ENCODE measurements at places on chromosomes 6 and 20. TPM values are rescaled to one million over a fixed set of nuclear protein-coding genes. Genes with fewer than 3 reads are reported as not detected.
A peak's percentile ranks its signal among the peaks of the same experiment; 100 is the strongest.

The ANKEF1 gene
- 3.0 TPM for total RNA-seq

DNA sequence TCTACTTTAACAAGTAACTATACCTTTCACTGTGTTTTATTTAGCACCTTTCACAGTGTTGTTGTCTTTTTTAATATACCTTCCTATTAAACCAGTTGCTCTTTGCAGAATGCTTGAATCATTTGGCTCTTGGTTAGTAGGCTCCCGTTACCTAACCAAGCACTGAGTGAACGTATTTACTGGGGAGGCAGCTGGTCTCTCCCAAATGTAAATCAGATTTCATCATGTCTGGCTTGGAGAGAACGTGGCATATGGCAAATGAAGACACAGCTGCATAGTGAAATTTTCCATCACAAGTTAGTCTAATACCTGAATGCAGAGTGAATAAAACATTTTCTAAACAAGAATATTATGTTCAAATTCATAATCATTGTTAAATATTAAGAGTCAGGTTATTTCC is 12.4 kb downstream of the HTR1E start:
- no peaks in the 10 kb centered on the region for H3K27me3 ChIP-seq
- H3K36me3 ChIP-seq = no peaks in the 10 kb centered on the region
- no peak overlapping the region for H3K4me3 ChIP-seq
- no peaks in the 10 kb centered on the region for H3K4me1 ChIP-seq

DNA sequence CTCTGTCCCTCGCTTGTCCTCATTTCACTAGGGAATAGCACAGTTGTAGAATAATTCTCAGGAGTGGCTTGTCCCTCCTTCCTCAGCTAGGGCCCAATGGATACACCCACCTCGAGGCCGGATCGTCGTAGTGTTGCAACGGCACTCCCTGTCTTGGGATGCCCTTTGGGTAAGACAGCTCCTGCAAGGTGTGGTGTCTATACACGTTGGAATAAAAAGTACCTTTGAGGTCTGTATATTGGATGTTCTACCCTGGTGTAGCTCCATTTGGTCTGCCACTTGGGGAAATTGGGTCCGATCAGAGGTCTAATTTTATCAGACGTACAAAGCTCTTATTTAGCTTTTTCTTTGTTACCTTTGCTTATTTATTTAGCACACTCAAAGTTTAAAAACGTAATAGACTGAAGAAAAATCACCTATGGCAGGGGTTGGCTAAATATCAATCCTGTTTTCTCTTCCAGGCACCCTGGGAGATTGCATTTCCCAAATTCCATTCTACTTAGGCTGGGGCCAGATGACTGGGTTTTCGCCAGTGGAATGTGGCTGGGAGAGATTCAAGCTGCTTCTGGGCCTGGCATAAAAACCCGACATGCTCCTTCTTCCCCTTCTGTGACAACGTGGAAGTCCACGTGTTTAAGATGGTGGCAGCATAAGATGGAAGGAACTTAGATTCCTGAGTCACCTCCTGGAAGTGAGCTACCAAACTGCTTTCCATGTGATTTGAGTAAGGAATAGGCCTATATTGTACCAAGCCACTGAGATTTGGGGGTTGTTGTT is 82.3 kb upstream of the CD83 start:
- no peaks in the 10 kb centered on the region for H3K36me3 ChIP-seq
- no peak overlapping the region for H3K4me3 ChIP-seq
- no peak for DNase-seq
- H3K27me3 ChIP-seq = no peaks in the 10 kb centered on the region
- H3K27ac ChIP-seq = no peak overlapping the region

DNA sequence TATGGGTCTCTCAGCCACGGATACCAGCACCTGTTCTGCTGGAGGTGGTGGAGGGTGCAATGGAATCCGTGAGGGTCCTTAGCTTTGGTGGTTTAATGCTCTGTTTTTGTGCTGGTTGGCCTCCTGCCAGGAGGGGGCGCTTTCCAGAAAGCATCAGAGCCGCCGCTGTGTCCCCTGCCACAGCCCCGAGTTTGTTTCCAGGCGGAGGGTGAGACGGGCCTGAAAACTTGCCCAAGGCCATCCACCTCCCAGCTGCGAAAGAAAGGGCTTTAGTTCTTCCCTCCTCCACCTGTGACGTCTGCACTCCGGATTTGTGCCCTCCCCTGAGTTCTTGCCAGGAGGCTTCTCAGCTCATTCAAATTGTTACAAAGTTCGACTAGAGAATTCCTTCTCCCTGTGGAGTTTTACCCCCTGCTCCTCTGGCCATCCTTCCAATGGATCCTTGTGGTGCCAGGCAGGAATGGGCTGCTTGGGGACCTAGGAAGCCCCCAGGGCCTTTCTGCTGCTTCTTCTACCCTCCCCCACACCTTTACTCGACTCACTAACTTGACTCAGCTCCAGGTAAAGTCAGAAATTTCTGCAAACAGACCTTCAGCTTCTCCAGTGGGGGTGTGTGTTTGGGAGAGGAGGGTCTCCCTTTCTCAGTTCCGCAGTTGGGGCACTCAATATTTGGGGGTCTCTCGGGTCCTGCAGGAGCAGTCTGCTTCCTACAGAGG is 873.7 kb downstream of the KIF16B start:
- no peak overlapping the region for H3K4me3 ChIP-seq
- H3K36me3 ChIP-seq = no peaks in the 10 kb centered on the region
- no peaks in the 10 kb centered on the region for H3K4me1 ChIP-seq
- no peak for DNase-seq
- H3K27me3 ChIP-seq = no peaks in the 10 kb centered on the region

The DEF6 gene
- 116 TPM for total RNA-seq

GRCh38 chr6:150184850-150185731 is 42.2 kb downstream of the PPP1R14C start:
- H3K4me1 ChIP-seq = peaks cover 40% of the 10 kb centered on the region
- peak overlapping the region; percentile 53 for H3K27ac ChIP-seq
- no peaks in the 10 kb centered on the region for H3K36me3 ChIP-seq
- DNase-seq = peak; percentile 49

DNA sequence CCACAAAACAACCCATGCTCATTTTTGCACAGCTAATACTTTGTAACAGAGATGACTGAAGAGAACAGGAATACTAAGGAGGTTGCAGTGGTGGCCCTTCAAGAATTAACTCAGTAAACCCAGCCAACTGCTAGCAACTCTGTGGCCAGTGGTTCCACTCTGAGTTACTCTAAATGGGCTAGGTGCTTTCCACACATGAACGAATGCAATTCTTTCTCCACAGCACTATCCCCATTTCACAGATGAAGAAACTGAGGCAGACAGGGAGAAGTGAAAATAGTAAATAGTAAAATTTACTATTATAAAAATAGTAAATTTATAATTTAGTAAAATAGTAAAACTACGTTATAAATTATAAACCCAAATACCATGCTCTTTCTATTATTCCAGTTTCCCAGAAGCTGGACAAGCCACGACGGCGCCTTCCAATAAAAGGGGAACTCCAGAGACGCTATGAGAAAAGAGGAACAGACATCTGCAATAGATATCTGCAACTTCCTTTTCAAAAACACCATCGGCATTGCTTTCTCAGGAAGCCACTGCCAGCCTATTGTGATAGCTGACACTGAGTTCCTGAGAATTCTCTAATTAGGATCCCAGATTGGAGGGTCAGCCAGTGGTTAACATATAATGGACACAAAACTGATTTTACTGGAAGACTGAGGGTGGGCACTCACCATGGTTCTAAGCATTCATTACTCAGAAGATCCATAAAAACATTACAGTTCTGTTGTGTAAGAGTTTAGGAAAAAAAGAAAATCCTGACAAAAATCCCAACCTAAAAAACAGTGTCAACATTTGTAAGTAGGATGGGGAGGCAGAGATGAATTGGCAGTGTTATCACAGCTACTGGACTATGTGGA is 16.2 kb downstream of the FKBP1A start:
- no peaks in the 10 kb centered on the region for H3K27me3 ChIP-seq
- H3K4me1 ChIP-seq = peaks cover 37% of the 10 kb centered on the region
- H3K27ac ChIP-seq = peak overlapping the region; percentile 65
- H3K36me3 ChIP-seq = peaks cover 29% of the 10 kb centered on the region
- DNase-seq = peak; percentile 70
- H3K4me3 ChIP-seq = no peak overlapping the region

DNA sequence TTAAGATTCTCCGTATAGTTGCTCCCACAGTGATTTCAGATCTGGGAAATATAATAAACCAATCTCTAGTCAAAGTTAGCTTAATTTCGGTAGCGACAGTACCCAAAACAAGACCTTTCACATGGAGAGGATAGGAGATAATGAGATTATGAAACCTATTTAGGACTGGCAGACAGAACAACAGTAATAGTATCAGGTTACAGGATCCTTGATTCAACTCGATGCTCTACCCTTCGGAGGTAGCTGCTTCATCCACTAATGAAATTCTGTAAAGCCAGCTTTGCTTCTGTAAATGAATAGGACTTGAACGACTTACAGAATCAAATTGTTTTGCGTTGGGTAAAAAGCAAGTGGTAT is 534 bp upstream of the AKIRIN2 start:
- no peak for DNase-seq
- peak overlapping the region; percentile 58 for H3K4me3 ChIP-seq
- no peaks in the 10 kb centered on the region for H3K36me3 ChIP-seq

DNA sequence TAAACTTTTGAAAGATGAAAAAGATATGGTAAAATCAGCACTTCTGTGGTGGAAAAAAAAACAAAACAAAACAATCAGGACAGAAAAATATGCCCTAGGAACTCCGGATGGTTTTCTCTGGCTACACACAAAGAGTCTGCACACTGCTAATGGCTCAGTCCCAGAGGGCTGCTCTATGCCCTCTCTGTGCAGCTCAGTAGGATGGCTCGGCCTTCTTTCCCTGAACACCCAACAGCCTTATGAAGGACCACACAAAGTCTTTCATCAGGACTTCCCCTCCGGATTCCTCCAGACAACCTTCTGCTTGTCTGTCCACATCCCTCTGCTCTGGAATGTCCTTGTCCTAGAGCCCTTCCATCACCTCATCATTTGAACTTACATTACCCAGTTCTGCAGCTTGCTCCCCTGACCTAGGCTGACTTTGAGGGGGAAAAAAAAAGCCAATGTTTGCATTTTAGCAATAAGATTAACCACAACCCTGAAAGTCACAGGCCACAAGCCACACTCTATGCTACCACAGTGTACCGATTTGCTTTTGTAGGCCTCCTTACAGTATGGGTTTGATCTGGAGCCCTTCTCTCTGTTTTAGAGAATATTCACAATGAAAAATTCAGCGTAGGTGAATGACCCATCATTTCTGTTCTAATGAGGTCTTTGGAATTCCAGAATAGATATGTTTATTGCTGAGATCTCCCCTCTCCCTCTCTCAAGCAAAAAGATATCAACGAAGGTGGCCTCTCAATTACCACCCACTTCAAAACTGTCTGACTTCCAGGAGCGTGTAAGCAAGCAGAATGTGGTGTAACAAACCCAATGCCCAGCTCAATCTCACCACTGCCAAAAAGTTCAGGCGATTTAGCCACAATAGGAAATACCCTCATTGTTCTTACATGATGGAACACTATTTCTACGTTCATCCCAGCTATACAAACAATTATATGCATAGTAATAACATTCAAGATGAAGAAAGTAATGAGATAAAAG is 164.0 kb downstream of the GMDS start:
- H3K4me3 ChIP-seq = no peak overlapping the region
- H3K27me3 ChIP-seq = no peaks in the 10 kb centered on the region
- H3K36me3 ChIP-seq = no peaks in the 10 kb centered on the region
- H3K4me1 ChIP-seq = no peaks in the 10 kb centered on the region

The TMEM217 gene
- total RNA-seq = 1.2 TPM

DNA sequence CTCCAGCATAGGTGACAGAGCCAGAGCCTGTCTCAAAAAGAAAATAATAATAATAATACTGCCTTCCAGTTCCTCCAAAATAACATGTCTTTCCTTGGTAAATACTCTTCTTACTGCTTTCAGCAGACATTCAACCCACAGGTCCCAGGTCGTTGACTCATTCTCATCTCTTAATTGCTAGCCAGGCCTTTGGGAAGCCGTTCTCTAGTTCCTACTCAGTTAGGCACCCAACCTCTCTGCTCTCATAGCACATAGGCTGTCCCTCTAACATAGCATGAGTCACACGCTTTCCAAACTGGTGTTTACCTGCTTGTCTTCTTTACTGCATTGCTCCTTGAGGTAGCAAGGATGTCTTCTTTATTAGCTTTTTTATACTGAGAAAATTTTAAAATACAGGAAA is 98.8 kb downstream of the LAMA2 start:
- H3K4me3 ChIP-seq = no peak overlapping the region
- no peaks in the 10 kb centered on the region for H3K36me3 ChIP-seq
- no peaks in the 10 kb centered on the region for H3K27me3 ChIP-seq
- no peak overlapping the region for H3K27ac ChIP-seq
- no peak for DNase-seq

- H3K27ac ChIP-seq = no peak overlapping the region
- DNase-seq = no peak
- no peaks in the 10 kb centered on the region for H3K36me3 ChIP-seq
- no peaks in the 10 kb centered on the region for H3K27me3 ChIP-seq
Observed at GRCh38 chr6:40343877-40344565, 243.1 kb downstream of the LRFN2 start.

The TRERF1 gene
- total RNA-seq = 6.7 TPM

The CST3 gene
- 1.0 TPM for total RNA-seq

DNA sequence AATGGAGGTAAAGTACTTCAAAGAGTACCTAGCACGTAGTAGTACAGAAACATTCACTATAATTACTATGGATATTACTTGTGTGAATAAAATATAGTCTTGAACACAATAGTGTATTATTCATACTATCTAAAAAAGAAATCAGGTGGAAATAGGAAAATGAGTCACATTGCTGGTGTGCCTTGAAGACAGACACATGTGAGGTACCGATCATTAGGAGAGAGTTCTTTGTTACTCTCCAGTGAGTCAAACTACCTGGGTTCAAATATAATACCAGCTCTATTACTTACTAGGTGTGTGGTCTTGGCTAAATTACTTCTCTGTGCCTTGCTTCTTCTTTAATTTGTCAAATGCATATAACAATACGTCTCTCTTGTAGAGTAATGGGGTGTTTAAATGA is 50.8 kb upstream of the BEND6 start:
- H3K27ac ChIP-seq = no peak overlapping the region
- peaks cover 4% of the 10 kb centered on the region for H3K4me1 ChIP-seq
- no peak overlapping the region for H3K4me3 ChIP-seq
- no peak for DNase-seq

DNA sequence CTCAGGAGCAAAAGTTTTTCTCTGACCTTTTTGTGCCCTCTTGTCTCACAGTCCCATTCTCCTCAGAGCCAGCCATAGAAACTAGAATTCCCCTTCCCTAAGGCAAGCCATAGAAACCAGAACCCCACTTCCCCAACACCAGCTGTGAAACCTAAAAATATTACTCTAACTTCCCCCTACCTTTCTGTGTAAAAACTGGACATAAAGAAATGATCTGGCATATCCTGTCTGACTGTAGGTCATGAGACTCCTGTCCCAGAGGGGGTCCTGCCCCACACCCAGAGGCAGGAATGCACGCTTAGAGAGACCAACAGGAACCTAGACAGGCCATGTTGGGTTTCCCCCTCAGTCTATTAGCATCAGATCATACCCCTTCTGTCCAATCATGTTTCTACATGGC is 140.6 kb upstream of the SLC22A16 start:
- peaks cover 45% of the 10 kb centered on the region for H3K36me3 ChIP-seq
- no peak overlapping the region for H3K4me3 ChIP-seq

The TRIM27 gene
- total RNA-seq = 70.0 TPM

All from B cell (primary cell).